ENCODE measurements at places on chromosomes 1 and 21. TPM values are rescaled to one million over a fixed set of nuclear protein-coding genes. Genes with fewer than 3 reads are reported as not detected.

DNA sequence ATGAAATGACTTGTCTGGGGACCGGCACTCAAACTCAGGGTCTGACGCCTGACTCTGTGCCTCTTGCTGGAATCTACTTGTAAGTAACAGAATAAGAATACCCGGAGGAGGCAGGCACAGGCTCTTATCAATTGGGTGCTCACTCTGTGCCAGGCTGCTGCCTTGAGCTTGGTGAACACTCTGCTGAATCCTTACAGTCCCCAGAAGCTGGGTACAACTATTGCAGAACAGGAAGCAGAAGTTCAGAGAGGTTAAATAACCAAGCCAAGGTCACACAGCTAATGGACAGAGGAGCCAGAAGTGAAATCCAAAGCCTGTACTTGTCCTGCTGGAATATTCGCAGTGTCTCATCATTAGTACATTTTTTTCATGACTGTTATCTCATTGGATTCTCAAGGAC is 86.0 kb downstream of the EPHB2 start:
- no peak overlapping the region for H3K4me3 ChIP-seq
- H3K27me3 ChIP-seq = no peaks in the 10 kb centered on the region
- no peaks in the 10 kb centered on the region for H3K4me1 ChIP-seq

- H3K4me1 ChIP-seq = no peaks in the 10 kb centered on the region
- no peak overlapping the region for H3K27ac ChIP-seq
- no peaks in the 10 kb centered on the region for H3K36me3 ChIP-seq
- DNase-seq = no peak
These were observed 22.1 kb upstream of the ATF3 start for GRCh38 chr1:212586206-212587015.

DNA sequence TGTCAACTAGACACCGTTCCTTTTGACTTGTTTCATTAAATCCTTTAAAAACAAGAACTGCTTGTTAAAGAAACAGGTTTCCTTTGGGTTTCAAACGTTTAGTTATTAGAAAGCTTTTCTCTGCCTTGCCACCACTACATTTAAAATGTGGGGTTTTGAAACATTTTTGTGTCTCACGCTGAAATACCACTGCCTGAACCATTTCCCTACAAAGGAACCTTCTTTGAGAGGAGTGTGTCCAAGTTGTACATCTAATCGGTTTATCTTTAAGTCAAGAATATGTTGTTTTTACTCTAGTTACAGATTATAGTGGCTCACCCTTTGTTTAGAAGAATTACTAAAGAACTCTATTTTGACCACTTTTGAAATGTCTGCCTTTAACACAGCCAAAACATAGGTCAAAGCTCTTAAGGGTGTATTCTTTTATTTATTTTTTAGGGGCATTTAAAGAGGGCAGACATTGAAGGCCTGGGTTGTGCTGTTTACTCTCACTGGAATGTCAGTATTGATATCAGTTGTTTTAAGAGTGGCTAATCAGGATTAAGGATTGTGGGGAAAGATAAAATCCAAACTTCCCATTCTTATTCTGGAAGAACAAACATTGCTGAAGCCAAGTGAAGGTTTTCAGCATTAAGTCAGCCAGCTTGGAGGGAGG is 143.4 kb downstream of the GALNT2 start:
- H3K4me3 ChIP-seq = no peak overlapping the region
- no peak for DNase-seq
- H3K4me1 ChIP-seq = peaks cover 57% of the 10 kb centered on the region
- H3K36me3 ChIP-seq = no peaks in the 10 kb centered on the region
- no peaks in the 10 kb centered on the region for H3K27me3 ChIP-seq

Gene ATXN7L2
- total RNA-seq = 11.0 TPM

Gene STIL
- 39.3 TPM for total RNA-seq

- H3K4me3 ChIP-seq = no peak overlapping the region
- DNase-seq = peak; percentile 39
- H3K27ac ChIP-seq = peak overlapping the region; percentile 55
These were observed 30.0 kb downstream of the SLC27A3 start for GRCh38 chr1:153805042-153805745.

DNA sequence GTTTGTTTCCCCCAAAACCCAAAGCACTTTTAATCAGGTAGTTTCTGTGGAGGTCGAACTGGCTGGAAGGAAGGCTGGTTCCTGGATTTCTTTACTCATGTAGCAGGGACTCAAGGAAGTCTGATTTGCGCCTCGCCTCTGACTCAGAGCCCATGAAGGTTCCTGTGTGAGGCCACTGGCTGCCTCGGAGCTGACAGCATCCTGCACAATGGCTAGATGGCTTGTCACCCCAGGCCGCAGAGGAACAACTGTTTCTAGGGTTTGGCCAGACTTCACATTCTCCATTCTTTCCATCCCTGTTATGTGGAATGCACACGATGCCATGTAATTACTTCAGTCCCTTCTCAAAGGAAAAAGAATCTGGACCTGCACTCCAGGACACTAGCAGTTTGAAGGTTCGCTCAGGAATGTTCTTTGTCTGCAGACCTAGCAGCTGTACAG is 39.1 kb upstream of the PRSS38 start:
- no peaks in the 10 kb centered on the region for H3K36me3 ChIP-seq
- no peak for DNase-seq
- no peaks in the 10 kb centered on the region for H3K27me3 ChIP-seq
- H3K4me3 ChIP-seq = no peak overlapping the region
- H3K27ac ChIP-seq = no peak overlapping the region

- no peaks in the 10 kb centered on the region for H3K27me3 ChIP-seq
- H3K4me3 ChIP-seq = no peak overlapping the region
- H3K4me1 ChIP-seq = no peaks in the 10 kb centered on the region
- DNase-seq = peak; percentile 90
- no peaks in the 10 kb centered on the region for H3K36me3 ChIP-seq
- H3K27ac ChIP-seq = no peak overlapping the region
These were observed 14.0 kb upstream of the CDA start for GRCh38 chr1:20574686-20575540.

Gene PADI4
- not detected for total RNA-seq

Gene TRIM46
- total RNA-seq = 6.2 TPM
